ENCODE measurements at places on chromosomes 11 and 22.

DNA sequence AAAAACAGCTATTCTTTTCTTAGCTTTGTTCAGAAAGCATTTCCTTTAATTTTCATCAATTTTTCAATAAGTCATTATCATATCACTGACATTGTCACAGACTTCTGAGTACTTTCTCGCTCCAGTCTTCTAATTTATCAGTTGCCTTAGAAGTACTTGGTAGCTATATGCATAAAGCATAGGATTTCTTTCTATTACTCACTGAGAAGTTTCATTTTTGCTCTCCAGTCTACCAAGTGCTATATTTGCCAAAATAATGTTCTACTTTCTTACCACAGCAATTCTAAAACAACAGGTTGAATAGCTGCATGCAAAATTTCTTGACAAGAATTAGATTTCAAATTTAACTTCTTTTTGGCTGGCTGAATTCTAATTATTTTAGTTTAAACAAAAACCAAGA, 116.3 kb downstream of the STK33 start:
- DNase-seq = no peak

DNA sequence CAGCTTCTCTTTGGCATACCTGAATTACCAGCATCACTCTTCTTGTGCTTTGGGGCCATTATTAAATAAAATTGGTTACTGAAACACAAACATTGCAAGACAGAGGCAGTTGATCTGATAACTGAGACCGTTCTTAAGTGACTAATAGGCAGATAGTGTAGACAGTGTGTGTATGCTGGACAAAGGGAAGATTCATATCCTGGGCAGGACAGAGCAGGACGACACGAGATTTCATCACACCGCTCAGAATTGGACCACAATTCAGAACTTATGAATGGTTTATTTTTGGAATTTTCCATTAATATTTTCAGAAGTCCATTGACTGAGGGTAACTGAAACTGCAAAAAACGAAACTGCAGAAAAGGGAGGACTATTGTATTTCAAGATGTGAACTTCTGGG, 68.6 kb downstream of the LDLRAD3 start:
- no peak for DNase-seq

GRCh38 chr11:64996710-64997380, at the start of gene BATF2:
Gene BATF2 (minus strand): TSS chr11:64996971. CDS start chr11:64996914, 57 bp downstream.
- DNase-seq = no peak

DNA sequence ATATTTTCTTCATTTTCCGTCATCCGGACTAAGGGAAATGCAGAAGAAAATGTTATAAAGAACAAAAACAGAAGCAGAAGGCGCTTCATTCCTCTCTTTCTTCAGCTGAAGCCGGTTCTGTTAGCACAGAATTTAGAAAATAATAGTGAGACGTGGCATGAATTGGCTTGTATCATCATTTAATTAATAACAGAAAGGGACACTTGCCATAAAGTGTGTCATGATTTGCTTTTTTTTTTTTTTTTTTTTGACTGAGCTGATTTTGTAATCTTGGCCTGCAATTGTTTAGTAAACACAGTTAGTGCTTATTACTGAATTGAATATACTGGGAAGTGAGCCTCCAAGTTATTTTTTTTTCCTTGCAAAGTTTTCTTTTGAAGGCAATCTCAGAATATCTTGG, at the start of gene MMP27:
MMP27 (minus strand) TSS at position 144 of the 400 bp plus-strand sequence; CDS start at position 89, 55 bp downstream.
- DNase-seq = no peak

- DNase-seq = no peak
These were observed 2.5 kb upstream of the ZBED4 start for GRCh38 chr22:49850959-49851802.

- no peak for DNase-seq
These were observed 29.1 kb upstream of the LMO2 start for GRCh38 chr11:33920838-33921613.

GRCh38 chr11:27012234-27012921, 18.5 kb downstream of the FIBIN start:
- DNase-seq = no peak

DNA sequence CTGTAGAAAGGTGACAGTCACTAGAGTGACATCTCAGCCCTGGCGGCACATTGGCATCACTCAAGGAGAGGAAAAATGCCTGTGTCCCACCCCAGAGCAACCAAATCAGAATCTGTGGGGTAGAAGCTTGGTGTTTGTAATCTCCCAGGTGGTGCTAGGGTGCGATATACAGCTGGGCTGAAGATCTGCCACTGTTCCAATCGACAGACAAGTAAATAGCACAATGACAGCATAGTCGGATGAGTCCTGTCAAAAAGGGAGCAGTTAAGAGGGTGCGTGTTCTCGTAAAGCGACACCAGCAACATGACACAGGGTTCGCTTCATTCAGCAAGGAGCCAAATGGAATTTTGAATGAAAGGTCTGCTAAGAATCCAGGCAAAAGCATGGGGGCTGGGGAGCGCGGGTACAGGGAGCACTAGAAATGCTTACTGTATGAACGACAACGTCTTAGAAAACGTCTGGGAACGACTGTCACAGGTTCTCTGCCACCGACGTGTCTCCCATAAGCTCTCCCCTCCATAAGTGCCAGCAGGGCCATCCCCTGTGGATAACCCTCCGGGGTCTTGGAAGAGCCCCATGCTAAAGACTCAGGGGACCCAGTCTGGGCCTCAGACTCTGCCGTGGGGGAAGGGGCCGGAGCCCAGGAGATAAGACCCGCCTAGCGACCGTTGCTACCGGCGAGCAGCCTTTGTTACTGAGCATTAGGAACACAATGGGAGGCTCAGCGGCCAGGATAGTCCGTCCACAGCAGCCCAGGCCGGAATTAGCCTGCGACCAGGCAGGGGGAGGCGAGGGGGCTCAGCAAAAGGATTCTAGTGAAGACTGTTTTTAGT, 20.8 kb downstream of the ADA2 start:
- no peak for DNase-seq

GRCh38 chr11:75205564-75206020, 35.0 kb upstream of the TPBGL start:
- DNase-seq = no peak

DNA sequence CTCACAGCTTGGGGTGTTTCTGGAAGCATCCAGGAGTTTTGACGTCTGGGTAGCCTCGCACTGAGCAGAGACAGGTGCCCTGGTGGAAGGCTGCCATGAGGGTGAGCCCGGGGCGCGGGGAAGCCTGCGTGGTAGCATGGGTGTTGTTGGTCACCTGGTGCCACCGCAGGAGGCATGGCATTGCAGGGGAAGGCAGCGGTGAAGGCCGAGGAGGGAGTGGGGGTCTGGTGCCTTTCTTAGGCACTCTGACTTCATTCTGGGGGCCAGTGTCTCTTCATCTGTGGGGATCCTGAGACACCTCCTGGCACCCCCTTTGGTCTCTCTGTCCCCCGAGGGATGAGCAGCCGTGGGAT, 271.2 kb downstream of the TBC1D22A start:
- DNase-seq = no peak

GRCh38 chr11:132131047-132131446, 760.6 kb downstream of the NTM start:
- no peak for DNase-seq

DNA sequence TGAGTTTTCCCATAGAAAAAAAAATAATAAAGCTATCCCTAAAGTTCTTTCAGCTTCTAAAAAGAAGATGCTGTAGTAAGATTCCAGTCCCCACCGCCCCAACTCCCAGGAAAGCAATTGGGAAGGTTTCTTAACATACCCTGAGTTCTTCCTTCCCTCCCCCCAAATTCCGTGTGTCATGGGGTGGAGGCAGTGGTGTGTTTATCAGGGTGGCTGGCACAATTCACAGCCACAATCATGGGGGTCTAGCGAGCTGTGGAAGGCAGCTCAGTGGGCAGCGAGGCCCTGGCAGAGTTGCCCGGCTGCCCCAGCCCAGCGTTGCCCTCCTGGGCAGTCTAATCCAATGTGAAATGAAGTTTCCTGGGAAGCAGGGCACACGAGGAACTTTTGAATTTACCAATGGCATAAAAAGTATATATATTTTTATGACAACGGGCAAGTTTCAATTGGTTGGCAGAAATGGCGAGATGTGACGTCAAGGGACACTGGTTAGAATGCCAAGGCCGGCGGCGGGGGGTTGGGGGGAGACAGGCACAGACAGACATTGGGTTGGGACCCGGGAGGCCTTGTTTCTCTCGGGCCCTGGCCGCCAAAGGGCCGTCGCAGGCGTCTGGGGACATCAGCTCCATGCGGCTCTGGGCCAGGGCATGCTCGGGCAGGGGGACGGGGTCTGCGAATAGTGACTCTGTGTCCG, 80.7 kb upstream of the PPARA start:
- no peak for DNase-seq

DNA sequence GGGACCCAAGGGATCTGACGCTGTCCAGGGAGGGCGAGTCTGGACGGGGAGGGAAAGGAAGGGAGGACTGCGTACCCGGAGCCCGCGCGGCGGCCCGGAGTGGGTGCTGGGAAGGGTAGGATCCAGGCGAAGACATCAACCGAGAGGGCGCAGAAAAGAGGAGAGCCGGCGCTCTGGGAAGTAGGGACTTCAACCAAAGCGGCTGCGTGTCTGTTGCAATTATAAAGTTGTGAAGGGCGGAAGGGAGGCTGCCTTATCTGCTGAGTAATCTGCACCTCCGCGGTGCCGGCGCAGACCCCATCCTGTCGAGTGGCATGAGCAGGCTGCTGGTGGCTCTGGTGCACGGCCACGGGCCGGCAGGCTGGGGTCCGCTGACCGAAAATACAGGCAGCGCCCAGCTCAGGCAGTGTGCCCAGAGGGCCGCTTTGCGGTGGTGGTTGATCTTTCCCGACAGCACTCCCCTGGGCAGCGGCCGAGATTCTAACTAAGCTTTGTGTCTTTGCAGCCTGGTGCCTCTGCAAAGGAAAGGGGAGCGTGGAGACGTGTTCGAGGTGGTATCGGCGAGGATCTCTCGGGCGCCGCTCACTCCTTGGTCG, 978 bp downstream of the C11orf87 start:
- DNase-seq = no peak

DNA sequence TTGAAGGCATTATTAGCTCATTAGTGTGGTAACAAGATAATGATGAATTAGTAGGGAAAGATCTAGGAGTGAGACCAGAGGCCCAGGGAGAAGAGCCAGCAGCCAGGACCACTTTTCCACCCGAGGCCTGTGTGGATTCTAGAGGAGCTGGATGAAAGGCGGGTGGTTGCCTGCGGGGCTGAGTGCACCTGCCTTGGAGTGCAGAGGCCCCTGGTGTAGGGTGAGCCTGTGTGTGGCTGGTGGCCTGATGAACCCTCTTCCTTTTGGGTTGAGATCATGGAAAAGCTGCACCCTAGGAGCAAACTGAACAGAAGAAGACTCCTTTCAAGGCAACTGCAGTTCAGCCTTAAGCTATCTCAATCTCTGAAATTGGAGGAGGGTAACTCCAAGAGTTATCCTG, 5.9 kb upstream of the TP53AIP1 start:
- DNase-seq = no peak

DNA sequence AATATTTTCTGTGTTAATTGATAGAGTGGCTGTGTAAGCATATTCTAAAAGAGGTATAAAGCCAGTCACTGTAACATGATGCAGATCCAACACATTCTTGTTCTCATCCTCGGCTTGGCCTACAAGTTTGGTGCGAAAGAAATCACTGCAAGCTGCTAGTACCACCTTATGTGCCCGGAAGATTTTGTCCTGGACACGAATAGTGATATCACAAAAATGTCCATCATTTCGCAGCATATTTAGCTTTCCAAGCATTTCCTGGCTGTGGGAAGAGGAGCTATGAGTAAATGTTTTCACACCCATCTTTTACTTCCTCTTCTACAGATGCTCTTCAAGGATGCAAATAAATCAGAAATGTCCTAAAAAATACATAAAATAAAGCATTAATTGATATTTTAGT, 53.1 kb downstream of the ZBTB44 start:
- DNase-seq = no peak

DNA sequence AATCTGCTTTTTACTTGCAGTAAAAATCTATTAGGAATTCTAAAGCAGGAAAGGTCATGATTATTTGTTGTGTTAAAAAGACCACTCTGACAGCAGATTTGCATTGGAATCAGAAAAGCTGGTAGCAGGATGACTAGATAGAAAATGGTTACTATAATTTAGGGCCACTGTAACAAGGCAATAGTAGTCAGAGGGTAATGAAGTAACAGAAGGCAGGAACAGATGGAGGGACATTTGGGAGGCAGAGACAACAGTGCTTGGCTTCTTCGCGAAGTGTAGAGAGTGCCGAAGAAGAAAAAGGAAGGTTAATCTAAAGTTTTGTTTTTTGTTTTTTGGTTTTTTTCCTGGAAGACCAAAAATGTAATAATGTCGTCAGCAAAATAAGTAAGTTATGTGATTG, 129.8 kb upstream of the SLC5A12 start:
- no peak for DNase-seq

GRCh38 chr22:36238373-36239149, 766 bp downstream of the APOL2 start:
- no peak for DNase-seq

- DNase-seq = no peak
These were observed 39.9 kb upstream of the RAB1B start for GRCh38 chr11:66228521-66228920.

DNA sequence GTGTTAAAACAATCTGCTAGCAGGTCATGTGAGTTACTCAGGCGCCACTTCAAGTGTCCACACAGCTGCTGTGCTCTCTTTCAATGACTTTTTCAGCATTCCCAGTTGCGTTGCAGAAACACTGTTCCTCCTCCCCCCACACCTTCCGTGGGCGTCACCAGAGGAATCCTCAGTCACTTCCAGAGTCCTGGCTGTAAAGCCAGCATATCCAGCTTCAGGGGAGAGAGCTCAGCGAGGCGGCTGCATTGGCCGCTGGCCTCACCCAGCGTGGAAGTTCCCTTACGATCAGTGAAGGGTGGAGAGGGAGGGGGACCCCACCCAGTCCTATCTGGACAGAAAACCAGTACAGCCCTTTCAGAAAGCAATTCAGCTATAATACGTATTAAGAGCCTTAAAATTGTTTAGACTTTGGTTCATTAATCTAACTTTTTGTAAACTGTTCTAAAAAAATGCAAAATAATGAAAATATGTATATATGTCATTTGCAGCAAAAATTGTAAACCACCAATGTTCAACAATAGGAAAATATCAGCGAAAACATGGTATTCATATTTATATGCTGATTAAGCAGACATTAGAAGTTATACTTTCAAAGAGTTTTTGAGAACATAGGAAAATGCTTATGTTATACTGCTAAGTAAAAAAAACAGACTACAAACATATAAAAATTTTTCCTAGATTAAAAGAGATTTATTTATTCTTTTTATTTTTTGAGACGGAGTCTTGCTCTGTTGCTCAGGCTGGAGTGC, 2.8 kb upstream of the ANO9 start:
- no peak for DNase-seq
